WTC11 (cell line): ENCODE measurements at places on chromosomes 12 and 14. TPM values are rescaled to one million over a fixed set of nuclear protein-coding genes. Genes with fewer than 3 reads are reported as not detected.

The NPFF gene
- total RNA-seq: 0.57 to 0.80 TPM (median 0.59 TPM) in 3 replicates

GRCh38 chr12:26461776-26462175, 266.4 kb downstream of the SSPN start:
- no peak for DNase-seq

GRCh38 chr12:117028254-117028653, 71.0 kb downstream of the TESC start:
- no peak for DNase-seq

- no peak for DNase-seq
These were observed 209.6 kb downstream of the MED13L start for GRCh38 chr12:116067892-116068291.

DNA sequence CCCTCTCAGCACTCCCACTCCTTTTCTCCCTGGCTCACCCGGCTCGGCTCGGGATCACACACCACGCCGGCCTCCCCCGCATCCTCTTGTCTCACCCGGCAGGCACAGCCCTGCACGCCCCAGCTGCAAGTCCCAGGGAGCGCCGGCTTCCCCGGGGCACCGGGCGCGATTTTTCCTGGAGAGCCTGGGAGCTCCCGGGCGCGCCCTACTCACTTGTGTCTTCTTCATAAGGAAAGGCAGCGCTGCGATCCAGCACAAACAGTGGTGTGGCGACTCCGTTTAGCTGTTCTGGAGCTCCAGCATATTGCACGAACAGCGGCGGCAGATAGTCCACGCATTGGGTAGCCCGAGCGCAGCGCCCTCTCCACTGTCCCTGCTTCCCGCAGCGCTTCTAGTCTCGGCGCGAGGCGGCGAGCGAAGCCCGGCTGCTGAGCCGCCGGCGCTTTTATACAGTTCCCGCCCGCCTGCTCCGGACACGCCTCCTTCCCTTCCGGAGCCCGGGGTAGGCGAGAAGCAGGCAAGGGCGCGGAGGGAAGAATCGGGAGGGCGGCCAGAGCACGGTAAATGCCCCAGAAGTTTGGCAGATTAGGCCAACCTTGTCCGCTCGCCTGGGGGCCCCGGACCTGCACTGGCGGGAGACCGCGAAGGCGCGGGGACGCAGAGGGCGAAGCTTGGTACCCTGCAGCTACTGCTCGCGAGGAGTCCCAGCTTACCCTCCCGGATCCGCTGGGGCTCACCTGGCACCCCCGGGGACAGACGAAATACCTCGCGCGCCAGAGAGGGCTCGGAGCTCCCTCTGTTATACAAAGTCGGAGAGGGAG, at the start of gene KITLG:
TSS of gene KITLG (minus strand) at position 421 of the 821 bp plus-strand sequence. CDS start at position 228, 193 bp downstream.
- peak; percentile 85 for DNase-seq

DNA sequence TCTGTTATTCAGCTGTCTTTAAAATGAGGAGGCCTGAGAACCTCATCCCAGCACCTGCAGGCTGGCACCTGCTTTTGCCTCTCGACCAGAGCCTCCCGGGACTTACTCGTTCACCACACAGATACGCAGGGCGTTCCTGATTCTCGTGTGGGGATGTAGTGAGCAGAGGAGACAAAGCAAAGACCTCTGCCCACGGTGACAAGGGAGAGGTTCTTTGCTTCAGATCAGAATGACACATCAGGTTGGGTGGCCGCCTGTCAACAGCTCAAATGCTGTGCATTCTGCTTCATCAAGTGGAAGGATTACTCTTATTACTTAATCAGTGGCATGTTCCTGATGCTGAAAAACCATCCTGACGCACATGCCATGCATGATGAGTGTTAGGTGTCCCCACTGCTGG, 24.4 kb downstream of the DEGS2 start:
- no peak for DNase-seq
